Right lung (tissue), 10 donors: ENCODE measurements at places on chromosomes 2 and 18. TPM values are rescaled to one million over a fixed set of nuclear protein-coding genes. Genes with fewer than 3 reads are reported as not detected.

- no peak for DNase-seq
Measured at GRCh38 chr2:143282684-143283083, 153.5 kb downstream of the ARHGAP15 start.

DNA sequence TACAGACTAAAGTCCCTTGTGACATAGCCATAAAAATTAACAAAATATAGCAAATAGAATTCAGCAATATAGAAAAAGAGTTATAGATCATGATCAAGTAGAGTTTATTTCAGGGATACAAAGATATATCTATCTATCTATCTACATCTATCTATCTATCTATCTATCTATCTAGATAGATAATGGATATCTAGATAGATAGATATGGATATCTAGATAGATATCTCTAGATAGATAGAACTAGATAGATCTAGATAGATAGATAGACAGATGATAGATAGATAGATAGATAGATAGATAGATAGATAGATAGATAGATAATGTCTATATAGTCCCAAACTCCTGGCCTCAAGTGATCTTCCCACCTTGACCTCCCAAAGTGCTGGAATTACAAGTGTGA lies 17.3 kb upstream of the CHMP3 start:
- no peak for DNase-seq

DNA sequence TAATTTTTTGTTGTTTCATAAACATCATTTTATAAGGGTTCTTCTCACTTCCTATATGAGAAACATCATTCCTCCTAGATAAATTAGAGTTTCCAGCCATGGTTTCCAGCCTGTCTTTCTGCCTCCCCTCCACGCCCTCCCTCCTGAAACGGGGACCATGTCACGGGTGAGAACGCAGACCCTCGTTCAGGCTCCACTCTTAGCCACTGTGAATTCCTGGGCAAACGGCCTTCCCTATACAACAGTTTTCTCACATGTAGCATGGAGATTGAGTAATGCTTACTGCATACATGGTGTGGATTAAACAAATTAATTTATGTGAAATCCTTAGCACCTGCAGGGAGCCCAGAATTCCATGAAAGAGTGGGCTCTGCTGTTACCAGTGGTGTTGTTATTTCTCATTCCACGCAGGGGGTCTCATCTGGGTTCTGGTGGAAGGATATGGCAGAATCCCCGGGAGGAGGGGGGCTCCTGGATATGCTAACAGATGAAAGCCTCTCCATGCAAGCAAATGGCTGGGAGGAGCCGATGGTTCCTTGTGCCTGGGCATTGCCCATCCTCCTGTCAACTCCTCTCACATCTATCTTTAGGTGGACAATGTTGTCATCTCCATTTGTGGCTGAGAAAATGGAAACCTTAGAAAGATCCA lies 54.0 kb upstream of the TWIST2 start:
- no peak for DNase-seq

DNA sequence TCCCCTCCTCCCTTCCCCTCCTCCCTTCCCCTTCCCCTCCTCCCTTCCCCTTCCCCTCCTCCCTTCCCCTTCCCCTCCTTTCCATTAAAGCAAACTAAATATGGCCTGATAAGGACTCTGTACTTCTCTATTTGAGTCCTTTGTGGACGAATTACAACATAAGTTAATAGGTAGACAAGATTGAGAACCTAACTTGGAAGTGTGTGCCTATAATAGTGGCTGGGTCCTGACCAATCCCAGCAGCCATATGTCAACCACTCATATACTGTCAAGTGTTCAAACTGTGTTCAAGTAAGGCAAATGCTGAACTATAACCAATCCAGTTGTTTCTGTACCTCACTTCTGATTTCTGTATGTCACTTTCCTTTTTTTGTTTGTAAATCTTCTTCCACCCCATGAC lies 97.1 kb upstream of the RBMS1 start:
- no peak for DNase-seq

DNA sequence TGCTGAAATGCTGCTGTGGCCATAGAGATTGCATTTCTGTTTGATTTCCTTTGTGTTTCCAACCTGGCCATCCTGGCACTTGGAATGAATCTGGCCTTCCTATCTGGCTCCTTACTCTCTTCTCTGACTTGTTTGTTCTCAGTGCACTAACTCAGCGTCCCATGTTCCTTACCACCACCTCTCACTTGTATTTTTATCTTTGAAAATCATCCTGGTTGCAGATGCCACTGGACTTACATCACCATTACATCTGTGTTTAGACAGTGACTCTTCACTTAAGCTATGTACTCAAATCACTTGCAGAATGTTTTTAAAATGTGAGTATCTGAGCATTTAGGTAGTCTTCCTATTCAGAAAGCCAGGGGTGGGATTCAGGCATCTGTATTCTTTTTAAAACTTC lies 239.5 kb downstream of the WDR7 start:
- DNase-seq = no peak

DNA sequence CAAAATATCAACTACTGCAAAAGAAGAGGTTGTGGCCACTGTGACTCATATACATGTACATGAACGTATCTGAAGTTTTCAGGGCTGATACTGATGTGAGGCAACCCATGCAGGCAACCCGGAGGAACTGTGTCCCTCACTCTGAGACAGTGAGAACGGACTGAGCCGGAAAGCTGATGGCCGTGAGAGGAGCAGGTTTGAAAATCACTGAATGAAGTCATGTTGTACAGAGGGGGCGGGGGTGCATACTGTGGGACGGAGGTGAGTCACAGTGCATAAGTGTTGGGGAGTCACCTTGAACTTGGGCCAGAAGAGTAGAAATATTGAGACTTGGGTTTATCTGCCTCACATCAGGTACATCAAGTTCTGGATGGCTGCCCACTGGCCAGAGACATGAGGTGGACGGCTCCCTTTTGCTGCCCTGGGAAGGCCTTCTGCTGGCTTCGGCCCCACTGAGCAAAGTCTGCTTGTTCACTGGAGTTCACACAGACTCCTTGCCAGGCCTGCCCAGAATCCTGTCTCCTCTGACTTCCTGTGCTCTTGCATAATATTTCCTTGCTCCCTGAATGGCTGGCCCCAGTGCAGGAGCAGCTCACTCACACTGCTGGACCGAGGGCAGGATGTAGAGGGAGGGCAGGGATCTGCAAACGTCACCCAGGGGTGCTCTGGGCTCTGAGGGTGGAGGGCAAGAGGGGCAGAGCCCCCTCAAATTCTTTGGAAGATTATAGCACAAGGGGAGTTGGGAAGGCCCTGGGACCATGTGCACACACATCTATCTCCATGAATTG lies 18.1 kb downstream of the EPAS1 start:
- DNase-seq = no peak

DNA sequence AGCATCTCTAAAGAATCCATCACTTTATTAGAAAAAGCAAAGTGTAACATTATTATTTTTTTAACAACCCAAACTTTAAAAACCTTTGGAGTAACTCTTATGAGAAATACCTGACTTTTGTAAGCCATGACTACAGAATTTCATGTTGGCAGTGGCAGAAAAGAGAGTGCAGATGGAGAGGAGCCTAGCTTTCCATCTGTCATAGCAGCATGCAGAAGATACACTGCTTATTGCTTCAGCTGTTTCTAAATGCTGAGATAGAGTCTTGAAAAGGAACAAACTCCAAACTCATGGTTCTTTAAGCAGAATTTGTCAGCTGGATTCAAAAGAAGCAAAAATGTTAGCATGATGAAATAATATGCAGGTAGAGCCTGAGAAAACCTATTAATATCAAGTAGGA lies 1130.3 kb downstream of the DPP10 start:
- no peak for DNase-seq

- DNase-seq = peak; percentile 71
Measured at GRCh38 chr18:35580701-35581539, 620 bp upstream of the GALNT1 start.

DNA sequence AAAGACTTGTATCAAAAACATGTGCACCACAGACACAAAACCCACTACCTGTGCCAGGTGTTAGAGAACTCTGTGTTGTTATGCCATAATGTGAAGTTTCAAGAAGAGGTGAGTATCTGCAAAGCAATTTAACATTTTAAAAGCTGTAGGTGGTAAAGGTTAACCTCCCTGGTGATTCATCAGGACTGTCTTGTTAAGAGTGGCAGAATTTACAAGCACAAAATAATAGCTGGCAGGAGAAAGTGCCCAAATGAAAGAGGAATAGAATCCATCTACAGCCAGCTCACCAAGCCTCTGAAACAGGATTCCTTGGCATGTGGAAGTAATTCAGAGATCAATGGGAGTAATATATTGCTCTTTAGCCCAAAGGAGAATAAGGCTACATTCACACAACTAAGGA lies 230.7 kb downstream of the AFF3 start:
- no peak for DNase-seq

IL37 gene
- 0.42 TPM for polyA plus RNA-seq

PCARE gene
- 0.05 TPM for polyA plus RNA-seq

- no peak for DNase-seq
Measured at GRCh38 chr18:32802591-32803451, 30.0 kb upstream of the KLHL14 start.

DCTN1 gene
- polyA plus RNA-seq = 125 TPM
